Foreskin melanocyte (primary cell): ENCODE measurements at places on chromosomes 6 and 20.
A peak's percentile ranks its signal among the peaks of the same experiment; 100 is the strongest.

DNA sequence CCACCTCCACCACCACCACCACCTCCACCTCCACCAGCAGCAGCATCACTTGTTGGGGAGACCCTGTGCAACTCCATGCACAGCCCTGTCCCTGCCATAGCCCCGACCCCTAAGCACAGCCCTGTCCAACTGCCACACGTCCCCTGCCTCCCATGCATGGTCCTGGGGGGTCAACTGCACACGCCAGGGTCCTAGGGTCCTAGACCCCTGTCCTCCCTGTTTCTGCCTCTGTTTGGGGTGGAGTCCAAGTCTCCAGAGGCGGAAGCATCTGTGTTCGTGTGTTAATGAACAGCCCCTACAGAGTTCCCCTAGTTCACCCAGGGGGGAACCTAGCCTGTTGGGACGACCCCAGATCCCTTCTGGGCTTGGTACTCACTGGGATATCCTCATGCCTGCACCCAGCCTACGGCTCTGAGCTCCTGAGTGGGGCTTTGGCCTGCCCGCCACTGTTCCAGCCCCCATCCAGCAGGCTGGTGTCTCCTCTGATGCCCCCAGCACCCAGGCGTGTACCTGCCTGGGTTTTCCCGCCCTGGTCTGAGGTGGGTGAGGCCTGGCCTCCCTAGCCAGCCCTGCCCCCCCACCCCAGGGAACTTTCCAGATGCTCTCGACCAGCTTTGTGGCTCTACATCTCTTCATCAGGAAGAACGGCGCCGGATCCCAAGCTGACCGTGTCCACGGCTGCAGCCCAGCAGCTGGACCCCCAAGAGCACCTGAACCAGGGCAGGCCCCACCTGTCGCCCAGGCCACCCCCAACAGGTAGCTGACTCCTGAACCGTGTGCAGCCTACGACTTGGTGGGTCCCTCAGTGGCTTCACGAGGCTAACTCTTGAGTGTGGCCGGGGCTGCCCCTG is 2.5 kb upstream of the TNFRSF6B start:
- DNase-seq = no peak

DNA sequence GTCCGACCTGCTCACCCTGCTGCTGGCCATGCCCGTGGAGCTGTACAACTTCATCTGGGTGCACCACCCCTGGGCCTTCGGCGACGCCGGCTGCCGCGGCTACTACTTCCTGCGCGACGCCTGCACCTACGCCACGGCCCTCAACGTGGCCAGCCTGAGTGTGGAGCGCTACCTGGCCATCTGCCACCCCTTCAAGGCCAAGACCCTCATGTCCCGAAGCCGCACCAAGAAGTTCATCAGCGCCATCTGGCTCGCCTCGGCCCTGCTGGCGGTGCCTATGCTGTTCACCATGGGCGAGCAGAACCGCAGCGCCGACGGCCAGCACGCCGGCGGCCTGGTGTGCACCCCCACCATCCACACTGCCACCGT is 885 bp downstream of the NTSR1 start:
- DNase-seq = no peak

DNA sequence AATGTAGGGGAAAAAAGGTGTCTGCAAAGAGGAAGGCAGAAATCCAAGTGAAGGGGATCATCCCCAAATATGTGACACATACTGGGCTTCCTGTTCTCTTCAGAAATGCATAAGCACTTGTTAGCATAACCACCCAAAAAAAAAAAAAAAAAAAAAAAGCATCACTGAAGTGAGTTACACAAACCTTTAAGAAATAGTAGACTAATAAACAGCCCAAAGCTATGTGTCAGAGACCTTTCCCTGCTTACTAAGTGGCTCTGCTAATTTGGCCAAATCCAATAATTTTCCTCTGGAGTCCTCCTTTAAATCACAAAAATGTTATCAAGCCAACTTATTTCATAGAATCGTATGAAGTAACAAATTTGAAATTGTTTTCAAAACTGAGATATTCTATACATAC is 7.5 kb upstream of the DST start:
- no peak for DNase-seq

GRCh38 chr20:64146301-64146935 is 17.8 kb upstream of the MYT1 start:
- no peak for DNase-seq

DNA sequence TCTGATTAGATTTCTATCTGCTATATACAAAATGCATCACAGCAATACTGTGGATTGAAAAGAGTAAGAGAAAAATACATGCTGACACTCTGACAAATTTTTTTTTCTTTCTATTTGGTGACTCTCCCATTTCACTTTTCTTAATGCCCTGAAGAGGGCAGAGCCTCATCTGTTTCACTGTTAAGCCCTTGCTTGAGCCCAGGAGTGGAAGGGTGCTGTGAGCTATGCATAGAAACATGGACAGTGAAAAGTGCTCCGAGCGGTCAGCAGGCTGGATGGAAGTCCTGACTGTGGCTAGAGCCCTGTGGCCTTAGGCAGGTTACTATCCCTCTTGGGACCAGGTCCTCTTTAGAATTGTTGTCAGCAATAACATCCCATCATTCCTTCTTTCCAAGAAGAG is 17.4 kb upstream of the CSE1L start:
- peak; percentile 15 for DNase-seq

- DNase-seq = no peak
These were observed 16.5 kb downstream of the SNAI1 start for GRCh38 chr20:49999329-49999728.

DNA sequence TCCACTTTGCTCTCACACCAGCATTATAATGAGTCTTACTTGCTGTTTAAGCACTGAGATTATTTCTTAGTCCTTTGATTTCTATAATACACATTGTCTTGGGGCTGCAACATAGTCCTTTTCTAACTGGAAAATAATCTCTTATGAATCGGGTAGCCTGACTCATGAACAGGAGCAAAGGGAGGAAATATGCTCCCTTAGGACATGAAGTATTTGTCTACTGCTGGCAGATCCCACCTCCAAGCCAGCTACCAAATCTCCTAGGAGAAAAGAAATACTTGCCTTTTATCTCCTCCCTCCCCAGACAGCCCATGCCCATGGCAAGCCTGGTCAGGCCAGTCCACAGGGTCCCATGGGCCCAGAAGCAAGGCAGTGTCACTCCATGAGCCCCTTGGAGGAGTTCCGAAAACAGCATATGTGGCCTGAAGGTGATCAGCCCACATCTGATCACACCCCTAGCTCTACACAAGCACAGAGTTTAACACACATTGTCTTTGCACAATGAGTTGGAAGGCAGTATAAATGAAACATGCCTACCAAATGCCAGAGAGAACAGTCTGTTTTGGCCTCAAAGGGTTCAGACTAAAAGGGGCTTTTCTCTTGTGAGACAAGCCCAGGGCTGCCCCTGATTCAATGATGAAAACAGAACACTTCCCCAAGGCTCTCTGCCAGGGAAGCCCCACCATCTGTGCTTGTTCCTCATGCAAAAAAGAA is 37.1 kb upstream of the SLC4A11 start:
- no peak for DNase-seq
